ENCODE measurements at places on chromosomes 4 and X.

- DNase-seq: no peak
Measured at GRCh38 chrX:23819385-23820234, 36.6 kb downstream of the SAT1 start.

DNA sequence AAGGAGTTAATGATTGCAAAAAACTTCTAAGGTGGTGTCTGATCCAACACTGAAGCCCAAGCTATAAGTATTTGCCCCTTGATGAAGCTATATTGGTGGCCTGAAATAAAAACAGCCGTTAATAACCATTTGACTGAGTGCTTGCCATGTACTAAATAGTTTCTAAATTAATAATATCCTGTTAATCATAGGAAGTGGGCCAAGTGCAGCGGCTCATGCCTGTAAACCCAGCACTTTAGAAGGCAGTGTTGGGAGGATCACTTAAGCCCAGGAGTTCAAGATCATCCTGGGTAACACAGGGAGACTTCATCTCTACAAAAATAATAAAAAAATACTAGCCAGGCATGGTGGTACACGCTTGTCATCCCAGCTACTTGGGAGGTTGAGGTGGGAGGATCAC, 8.3 kb downstream of the NDP start:
- DNase-seq: no peak

GRCh38 chr4:169184236-169184635, 86.5 kb downstream of the SH3RF1 start:
- no peak for DNase-seq

DNA sequence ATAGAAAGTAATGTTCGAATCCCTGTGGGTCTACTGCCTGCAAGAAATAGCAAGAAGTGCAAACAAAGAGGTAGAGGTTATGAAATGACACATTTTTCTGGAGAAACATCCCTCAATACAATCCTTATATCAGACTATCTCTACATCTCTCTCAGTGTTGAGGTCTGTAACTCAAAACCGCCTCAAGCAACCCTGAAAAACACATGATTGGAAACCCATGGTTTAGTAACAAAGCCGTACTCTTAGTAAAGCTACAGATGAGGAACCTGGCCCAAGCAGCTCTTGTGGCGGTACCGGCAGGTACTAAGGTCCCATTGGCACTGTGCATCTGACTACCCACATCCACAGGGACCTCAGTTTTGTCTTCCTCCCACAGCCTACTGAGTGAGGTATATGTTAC, 53.9 kb downstream of the IRF2 start:
- DNase-seq: peak; percentile 31

DNA sequence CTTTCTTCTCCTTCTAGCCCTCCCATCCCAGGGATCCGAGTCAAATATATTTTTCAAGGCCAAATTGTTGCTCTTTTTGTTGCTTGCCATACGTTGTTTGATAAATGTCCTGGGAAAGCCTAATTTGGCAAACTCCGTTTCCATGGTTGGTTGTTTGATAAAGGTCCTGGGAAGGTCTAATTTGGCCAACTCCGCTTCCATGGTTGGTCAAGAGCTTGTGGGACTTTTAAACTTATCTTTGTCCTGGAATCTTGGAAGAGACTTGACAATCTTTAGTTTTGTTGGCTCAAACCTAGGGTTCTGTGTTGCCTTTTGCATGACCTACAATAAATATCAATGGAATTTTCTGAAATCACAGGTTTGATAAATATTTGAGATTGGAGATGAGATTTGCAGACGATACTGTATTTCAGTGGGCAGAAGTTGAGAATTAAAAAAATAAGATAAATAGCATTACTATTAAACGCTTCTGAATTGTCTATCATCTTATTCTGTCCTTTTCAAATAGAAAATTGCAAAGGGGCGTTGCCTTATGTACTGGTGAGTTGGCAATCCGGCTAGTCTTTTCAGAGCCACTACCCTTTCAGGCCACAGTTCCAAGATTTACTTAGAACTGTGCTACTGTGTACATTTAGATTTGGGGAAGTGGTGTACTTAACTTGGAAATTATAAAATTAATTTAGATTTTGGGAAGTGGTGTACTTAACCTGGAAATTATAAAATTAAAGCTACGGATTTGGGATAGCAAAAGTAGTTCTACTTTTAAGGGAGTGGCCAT, 804 bp downstream of the OSTC start:
- DNase-seq: no peak

- no peak for DNase-seq
Measured at GRCh38 chr4:156830351-156830750, 141.2 kb downstream of the PDGFC start.

GRCh38 chr4:162793571-162793970, 373.1 kb downstream of the NAF1 start:
- no peak for DNase-seq

- DNase-seq: no peak
Measured at GRCh38 chrX:10118530-10118929, 38.2 kb upstream of the CLCN4 start.

DNA sequence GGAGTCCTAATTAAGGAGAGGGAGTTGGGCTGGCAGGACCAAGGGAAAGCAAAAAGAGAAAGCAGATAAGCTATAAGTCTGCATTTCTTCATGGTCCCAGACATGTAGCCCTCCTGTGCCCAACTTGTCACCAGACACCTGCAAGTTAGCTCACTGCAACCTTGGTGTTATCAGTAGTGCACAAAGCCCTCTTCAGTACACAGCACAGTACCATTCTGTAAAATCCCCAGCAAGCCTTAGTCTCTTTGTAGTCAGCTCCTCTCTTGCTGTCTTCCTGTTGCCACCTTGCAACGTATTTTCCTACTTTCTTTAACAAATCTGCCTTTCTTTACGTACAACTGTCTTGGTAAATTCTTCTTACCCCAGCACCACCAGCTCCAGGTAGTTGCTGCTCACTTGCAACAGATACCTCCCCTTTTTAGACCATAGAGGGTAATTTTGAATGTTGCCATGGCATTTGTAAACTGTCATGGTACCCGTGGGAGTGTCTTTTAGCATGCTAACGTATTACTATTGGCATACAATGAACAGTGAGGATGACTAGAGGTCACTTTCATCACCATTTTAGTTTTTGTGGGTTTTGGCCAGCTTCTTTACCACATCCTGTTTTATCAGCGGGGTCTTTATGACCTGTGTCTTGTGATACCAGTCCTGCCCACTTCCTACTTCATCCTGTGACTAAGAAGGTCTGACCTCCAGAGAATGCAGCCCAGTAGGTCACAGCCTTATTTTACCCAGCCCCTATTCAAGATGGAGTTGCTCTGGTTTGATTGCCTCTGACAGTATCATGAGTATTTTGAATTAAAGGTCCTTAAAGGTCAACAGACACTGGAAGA, 28.3 kb upstream of the AP1S2 start:
- DNase-seq: no peak

DNA sequence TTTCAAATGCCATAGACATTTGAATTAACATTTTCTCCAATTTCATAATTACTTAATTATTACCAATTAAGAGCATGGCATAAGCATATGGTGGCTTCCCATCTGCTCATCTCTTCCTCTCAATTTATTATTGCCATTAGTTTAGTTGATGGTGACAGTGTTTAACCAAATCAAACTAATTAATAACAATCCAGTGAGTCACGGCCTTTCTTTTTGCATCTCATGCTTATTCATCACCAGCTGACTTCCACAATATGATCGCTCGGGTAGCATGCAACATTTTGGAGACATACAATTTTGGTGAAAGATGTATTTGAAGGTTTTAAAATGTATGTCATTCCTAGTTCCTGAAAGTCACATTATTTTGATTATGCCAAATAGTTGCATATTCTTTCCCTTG, 172.8 kb upstream of the TACR3 start:
- no peak for DNase-seq

DNA sequence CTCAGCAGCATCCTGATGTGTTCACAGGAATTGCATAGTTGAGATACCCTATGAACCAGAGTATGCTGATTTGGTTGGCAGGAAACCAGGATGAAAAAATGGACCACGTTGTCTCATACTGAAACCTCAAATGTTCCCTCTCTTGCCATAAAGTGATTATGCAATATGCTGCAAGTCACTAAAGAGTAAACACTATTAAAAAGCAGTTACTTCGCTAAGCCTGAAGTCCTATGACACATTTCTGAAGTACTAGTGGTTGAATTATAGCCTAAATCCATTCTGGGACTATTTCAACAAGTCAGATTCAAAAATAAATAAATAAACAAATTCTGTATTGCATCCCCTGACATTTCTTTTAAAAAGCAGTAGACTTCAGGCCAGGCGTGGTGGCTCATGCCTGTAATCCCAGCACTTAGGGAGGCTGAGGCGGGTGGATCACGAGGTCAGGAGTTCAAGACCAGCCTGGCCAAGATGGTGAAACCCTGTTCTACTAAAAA, 106.0 kb upstream of the NAP1L5 start:
- no peak for DNase-seq

DNA sequence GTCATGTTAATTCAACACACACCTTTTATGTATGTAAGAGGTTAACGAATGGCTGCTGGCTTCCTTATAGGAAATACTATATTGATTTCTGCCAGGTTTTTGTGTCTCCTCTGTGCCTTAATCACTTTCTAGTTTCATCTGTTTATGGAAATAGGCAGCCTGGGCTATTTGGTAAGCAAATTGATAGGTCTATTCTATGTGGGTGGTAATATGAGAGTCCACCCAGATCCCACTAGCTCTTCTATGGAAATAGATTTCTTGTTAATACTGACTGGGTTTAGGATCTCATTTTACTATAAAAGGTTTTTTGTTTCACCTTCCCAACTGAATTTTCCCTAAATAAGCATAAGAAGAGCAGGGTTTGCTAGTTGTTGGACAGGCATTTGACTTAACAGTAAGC, 4.1 kb downstream of the BMX start:
- DNase-seq: no peak

- DNase-seq: no peak
Measured at GRCh38 chrX:142663330-142664095, 362.2 kb upstream of the SPANXN4 start.

GRCh38 chrX:128717635-128718578, 665.7 kb upstream of the ACTRT1 start:
- no peak for DNase-seq

GRCh38 chr4:73251384-73251783, 7.2 kb downstream of the ANKRD17 start:
- DNase-seq: no peak

DNA sequence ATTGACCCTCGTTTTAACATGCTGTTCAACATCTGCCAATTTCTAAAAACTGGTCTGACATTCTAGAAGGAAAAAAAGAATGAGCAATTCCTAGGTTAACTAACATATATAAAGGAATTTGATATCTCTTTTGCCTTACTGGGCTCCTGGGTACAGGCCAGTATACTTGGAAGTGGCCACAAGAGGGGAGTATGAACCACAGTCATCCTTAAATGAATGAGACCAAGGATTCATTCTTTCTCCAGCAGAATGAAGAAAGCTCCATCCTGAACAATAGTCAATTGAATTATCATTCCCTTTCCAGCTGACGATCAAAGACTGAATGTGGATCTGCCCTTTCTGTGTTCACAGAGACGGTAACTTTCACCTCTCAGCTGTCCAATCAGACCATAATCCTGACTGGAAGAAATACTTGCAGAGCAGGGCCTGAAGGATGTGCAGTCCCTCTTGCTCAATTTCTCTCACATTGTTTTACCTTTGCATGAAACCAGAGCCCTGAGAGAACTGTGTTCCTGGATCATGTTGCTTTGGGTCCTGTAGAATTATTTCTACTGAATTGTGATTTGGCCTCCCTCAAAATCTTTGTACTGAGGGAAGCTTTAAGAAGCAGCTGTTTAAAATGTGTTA, 14.8 kb upstream of the SPARCL1 start:
- no peak for DNase-seq
